ENCODE measurements at places on chromosomes 3 and 15. TPM values are rescaled to one million over a fixed set of nuclear protein-coding genes. Genes with fewer than 3 reads are reported as not detected.

- H3K27ac ChIP-seq = no peak overlapping the region
- no peak overlapping the region for H3K4me3 ChIP-seq
- H3K27me3 ChIP-seq = no peaks in the 10 kb centered on the region
Observed at GRCh38 chr3:175495331-175495730, 636.2 kb downstream of the NAALADL2 start.

DNA sequence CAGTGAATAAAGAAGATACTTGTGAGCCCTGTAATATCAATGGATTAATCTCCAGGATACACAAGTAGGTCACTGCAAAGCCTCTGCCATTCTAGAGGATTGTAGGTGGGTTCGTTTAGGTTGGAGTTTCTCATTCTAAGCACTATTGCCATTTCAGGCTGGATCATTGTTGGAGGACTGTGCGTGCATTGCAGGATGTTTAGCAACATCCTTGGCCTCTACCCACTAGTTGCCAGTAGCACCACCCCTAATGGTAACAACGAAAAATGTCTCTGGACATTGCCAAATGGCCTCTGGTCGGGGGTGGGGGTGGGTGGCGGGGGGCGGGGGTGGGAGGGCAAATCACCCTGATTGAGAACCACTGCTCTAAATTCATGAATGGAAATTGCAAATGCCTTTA lies 4.9 kb upstream of the IFT57 start:
- H3K27ac ChIP-seq = no peak overlapping the region
- H3K27me3 ChIP-seq = no peaks in the 10 kb centered on the region
- no peak overlapping the region for H3K4me3 ChIP-seq
- no peaks in the 10 kb centered on the region for H3K36me3 ChIP-seq
- DNase-seq = no peak

- H3K4me3 ChIP-seq = no peak overlapping the region
- peaks cover 1% of the 10 kb centered on the region for H3K4me1 ChIP-seq
- H3K27me3 ChIP-seq = no peaks in the 10 kb centered on the region
- DNase-seq = no peak
Observed at GRCh38 chr15:42696626-42697025, 40.3 kb downstream of the CDAN1 start.

- H3K27me3 ChIP-seq = no peaks in the 10 kb centered on the region
- H3K27ac ChIP-seq = peak overlapping the region; percentile 48
- DNase-seq = no peak
- H3K4me1 ChIP-seq = no peaks in the 10 kb centered on the region
Observed at GRCh38 chr3:97949110-97949485, 23.1 kb downstream of the RIOX2 start.

DNA sequence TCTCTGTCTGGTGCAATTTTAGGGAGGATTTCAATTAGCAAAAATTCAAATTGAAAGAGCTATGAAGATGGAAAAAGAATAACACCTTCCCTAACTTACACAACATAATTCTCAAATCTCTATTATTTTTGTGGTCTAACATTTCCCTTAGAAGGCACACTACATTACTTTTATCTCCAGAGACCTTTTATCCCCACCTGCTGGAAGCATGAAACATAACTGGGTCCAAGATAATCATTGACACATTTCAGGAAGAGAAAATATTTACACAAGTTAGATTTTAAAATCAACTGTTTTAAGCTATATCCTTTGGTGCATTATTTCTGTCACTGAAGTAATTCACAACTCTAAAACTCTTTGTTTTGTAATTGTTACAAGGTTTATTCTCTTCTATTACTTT lies 779.5 kb downstream of the ROBO1 start:
- H3K4me3 ChIP-seq = no peak overlapping the region
- H3K27ac ChIP-seq = no peak overlapping the region
- no peaks in the 10 kb centered on the region for H3K4me1 ChIP-seq

Gene NME9
- not detected for total RNA-seq

Measured in activated CD4-positive, alpha-beta T cell treated with anti-CD3 and anti-CD28 coated beads, Interleukin-2, amount 10 ng/mL, durations not matched to agents 7 days and 5 days (primary cell).